ENCODE measurements at places on chromosomes 2 and 18.
A peak's percentile ranks its signal among the peaks of the same experiment; 100 is the strongest.

DNA sequence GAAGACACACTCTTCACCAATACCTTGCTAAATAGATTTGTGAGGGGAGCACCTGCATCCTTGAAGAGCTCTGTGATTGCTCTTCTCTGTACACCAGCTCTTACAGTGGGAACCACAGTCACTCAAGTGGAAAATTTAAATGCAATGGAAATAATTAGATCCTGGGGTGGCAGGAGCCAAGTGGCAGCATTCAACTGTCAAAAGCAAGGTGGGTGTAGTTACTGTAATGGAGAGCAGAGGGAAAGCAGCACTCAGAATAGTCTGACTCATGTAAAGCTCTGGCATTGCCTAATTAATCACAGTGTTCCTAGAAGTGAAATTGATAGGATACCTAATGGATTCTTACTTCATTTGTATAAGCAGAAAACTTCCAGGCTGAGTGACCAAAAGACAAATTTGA, 245.8 kb downstream of the KCNE4 start:
- no peaks in the 10 kb centered on the region for H3K27me3 ChIP-seq
- DNase-seq = no peak
- no peaks in the 10 kb centered on the region for H3K36me3 ChIP-seq
- H3K4me3 ChIP-seq = no peak overlapping the region

GRCh38 chr2:68302281-68302875, 17.4 kb downstream of the CNRIP1 start:
- no peaks in the 10 kb centered on the region for H3K4me1 ChIP-seq
- DNase-seq = no peak
- H3K4me3 ChIP-seq = no peak overlapping the region
- no peaks in the 10 kb centered on the region for H3K27me3 ChIP-seq
- H3K27ac ChIP-seq = no peak overlapping the region

GRCh38 chr2:216354306-216354705, 18.0 kb downstream of the MARCHF4 start:
- peak overlapping the region; percentile 70 for H3K27ac ChIP-seq
- DNase-seq = no peak
- H3K4me1 ChIP-seq = peaks cover 56% of the 10 kb centered on the region
- H3K4me3 ChIP-seq = no peak overlapping the region
- no peaks in the 10 kb centered on the region for H3K27me3 ChIP-seq

GRCh38 chr2:128361376-128362131, 42.9 kb upstream of the HS6ST1 start:
- H3K27ac ChIP-seq = no peak overlapping the region
- H3K36me3 ChIP-seq = no peaks in the 10 kb centered on the region
- no peaks in the 10 kb centered on the region for H3K27me3 ChIP-seq
- no peak overlapping the region for H3K4me3 ChIP-seq

DNA sequence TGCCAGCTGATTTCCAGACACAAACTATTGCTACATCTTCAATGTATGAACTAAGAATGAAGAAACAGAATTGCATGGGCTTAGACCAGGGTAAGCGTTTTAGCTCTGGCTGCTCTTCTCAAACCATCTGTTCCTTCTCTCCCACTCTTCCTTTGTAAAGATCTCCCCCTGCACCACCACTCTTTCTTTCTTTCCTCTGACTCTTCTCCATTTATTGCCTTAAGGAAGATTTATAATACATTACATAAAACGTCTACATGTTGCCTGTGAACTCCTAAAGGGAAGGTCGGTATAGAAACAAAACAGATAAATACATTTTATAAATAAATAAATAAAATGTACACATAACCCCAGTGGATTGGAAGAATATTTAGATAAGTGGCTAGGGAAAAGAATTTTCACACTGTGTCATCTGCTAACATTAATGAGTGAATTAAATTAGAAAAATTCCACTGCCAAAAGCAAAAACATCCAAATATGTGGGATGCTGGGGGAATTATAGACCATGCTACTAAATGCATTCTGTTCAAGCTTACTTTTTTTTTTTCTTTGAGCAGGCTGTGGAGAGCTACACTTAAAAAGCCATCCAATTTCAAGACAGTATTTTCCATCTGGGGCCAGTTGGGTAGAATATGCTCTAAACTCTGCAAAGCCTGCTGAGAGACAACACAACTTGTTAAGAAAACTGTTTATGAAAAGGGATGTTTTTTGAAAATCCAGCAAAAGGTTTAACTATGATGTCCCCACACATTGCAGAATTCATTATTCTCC, 41.5 kb downstream of the NCKAP5 start:
- H3K36me3 ChIP-seq = no peaks in the 10 kb centered on the region
- DNase-seq = no peak
- no peaks in the 10 kb centered on the region for H3K27me3 ChIP-seq
- no peak overlapping the region for H3K4me3 ChIP-seq
- H3K27ac ChIP-seq = no peak overlapping the region

- peaks cover 11% of the 10 kb centered on the region for H3K4me1 ChIP-seq
- no peak for DNase-seq
- H3K4me3 ChIP-seq = peak overlapping the region; percentile 87
- H3K36me3 ChIP-seq = no peaks in the 10 kb centered on the region
- no peak overlapping the region for H3K27ac ChIP-seq
Observed at GRCh38 chr18:76450452-76451395, 44.3 kb downstream of the ZNF516 start.

DNA sequence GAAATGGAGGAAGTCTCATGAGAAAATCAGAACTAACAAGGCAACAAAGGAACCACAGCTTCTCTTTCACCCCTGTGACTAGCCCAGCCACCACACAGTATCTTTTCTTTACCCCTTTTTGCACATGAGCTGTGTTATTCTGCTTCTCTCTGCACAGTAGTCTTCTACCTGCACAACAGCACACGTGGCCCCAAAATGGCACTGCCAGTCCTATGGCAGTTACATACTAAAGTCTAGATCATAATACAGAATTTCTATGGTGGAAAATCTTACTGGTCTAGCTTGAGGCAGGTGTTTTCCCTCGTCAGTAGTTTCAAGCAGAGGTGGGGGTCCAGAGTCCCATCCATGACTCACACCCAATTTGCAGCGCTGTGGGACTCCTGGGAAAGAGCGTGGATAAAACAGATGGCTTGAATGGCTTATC, 177.7 kb downstream of the DIS3L2 start:
- H3K27ac ChIP-seq = peak overlapping the region; percentile 16
- H3K4me3 ChIP-seq = no peak overlapping the region
- no peak for DNase-seq
- H3K27me3 ChIP-seq = no peaks in the 10 kb centered on the region
- peaks cover 51% of the 10 kb centered on the region for H3K4me1 ChIP-seq

DNA sequence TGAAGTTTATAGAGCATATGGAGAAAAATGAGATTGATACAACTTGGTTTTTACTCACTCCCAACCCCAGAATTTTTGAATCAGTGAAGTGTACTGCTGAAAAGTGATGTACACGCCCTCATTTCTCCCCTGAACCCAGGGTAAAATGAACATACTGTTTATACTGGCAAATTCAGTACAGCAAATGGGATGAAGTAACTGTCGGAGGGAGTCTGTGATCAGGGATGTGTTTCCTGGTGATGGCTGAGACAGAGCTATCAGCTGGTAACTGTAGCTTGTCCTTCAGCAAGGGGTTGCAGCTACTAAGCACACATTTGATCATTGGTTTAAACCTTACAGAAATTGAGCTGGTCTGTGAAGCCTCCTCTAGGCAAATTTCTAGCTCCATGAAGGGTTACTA, 191.6 kb downstream of the PTPRM start:
- no peaks in the 10 kb centered on the region for H3K4me1 ChIP-seq
- DNase-seq = no peak
- H3K27ac ChIP-seq = no peak overlapping the region
- no peak overlapping the region for H3K4me3 ChIP-seq

GRCh38 chr18:59810183-59810582, 89.6 kb upstream of the PMAIP1 start:
- no peaks in the 10 kb centered on the region for H3K4me1 ChIP-seq
- H3K27me3 ChIP-seq = peaks cover 8% of the 10 kb centered on the region
- H3K36me3 ChIP-seq = no peaks in the 10 kb centered on the region
- no peak overlapping the region for H3K27ac ChIP-seq

DNA sequence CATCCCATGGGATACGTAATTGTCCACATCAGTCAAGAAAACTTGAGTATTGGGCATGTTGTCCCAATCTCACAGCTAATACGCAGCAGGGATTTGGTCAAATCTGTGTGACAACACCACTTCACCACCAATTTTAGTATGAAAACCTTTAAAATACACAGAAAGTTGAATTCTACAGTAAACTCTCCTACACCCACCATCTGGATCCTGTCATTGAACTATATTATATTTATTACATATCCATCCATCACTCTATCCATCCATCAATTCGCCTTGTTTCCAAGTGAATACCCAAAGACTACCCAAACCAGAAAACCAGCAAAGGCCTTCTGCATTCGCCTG, 846 bp upstream of the FKBP7 start:
- no peaks in the 10 kb centered on the region for H3K36me3 ChIP-seq
- H3K4me3 ChIP-seq = peak overlapping the region; percentile 92
- H3K27ac ChIP-seq = peak overlapping the region; percentile 92
- no peak for DNase-seq

GRCh38 chr2:75647771-75648170, 1.2 kb downstream of the MRPL19 start:
- H3K4me1 ChIP-seq = peaks cover 6% of the 10 kb centered on the region
- no peak overlapping the region for H3K4me3 ChIP-seq
- H3K27me3 ChIP-seq = no peaks in the 10 kb centered on the region

DNA sequence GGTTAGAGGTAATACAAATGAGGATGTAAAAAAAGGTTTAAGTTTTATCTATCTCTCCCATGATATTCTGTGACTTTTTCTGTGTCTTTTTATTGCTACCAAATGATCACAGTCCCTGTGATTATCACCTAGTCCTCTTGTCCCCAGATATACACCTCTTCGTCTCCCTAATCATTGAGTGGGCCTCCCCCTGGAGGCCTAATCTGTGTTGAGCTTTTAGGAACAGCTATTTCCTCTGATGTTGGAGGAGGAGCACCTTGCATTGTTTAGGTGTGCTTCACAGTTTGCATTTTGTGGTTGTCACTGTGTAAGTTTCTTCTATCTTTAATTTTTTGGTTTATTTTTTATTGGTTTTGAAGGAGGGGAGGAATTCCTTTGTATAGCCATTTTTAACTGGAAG, 33.3 kb downstream of the CCDC85A start:
- DNase-seq = no peak
- H3K27me3 ChIP-seq = no peaks in the 10 kb centered on the region
- no peaks in the 10 kb centered on the region for H3K4me1 ChIP-seq
- no peaks in the 10 kb centered on the region for H3K36me3 ChIP-seq
- no peak overlapping the region for H3K4me3 ChIP-seq

Data from T-cell (primary cell).